NCI-H2171 (cell line): ENCODE measurements at places on chromosomes 11 and 22.

DNA sequence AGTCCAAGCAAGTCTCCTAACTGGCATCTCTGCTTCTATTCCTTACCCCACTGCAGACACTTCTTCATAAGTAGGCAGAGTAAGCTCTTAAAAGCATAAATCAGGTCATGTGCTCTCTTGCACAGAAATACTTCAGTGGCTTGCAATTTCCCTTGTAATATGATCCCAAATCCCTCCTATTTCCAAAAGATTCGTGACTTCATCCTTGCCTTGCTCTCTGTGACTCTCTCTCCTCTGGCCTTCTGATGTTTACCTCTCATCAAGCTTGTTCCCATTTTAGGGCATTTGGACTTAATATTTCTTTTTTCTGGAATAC, 37.4 kb upstream of the NCR3LG1 start:
- DNase-seq: no peak

DNA sequence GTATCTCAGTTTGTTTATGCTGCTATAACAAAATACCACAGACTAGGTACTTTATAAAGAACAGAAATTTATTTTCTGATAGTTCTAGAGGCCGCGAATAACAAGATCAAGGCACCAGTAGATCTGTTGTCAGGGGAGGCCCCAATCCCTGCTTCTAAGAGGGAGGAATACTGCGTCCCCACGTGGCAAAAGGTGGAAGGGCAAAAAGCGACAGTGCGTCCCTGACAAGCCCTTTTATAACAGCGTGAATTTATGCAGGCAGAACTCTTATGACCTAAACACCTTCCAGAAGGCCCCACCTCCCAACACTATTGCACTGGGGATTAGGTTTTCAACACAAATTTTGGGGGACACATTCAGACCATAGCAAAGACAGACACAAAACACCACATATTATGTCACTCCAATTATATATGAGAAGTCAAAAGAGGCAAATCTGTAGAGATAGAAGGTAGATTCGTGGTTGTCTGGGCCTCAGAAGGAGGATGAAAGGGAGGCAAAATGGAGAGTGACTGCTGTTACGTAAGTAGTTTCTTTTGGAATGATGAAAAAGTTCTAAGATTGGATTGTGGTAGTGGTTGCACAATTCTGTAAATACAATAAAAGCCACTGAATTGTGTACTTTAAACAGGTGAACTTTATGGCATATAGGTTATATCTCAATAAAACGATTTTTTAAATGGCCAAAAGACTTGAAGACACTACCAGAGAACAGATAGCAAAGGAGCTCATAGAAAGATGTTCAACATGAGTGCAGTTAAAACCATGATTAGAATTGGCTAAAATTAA, 30.1 kb upstream of the TNRC6B start:
- no peak for DNase-seq

DNA sequence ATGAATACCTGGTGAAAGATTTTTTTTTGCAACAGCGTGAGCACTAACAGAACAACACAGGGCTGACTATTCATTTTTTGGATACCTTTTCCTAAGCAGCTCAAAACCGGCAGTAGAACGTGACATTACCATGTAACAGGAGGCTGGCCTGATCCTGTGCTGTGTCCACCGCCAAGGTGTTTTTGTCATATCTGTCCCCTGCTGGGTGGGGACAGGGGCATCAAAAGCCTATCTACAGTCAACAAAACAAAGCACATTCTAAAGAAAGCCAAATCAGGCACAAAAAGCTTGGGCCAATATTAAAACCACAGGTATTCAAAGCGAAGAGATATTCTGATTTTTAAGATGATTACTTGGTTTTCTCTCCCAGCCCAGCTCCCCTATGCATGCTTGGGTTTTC, 151.2 kb downstream of the LRRC4C start:
- DNase-seq: no peak

GRCh38 chr11:11864803-11865202, 23.0 kb downstream of the USP47 start:
- DNase-seq: no peak

DNA sequence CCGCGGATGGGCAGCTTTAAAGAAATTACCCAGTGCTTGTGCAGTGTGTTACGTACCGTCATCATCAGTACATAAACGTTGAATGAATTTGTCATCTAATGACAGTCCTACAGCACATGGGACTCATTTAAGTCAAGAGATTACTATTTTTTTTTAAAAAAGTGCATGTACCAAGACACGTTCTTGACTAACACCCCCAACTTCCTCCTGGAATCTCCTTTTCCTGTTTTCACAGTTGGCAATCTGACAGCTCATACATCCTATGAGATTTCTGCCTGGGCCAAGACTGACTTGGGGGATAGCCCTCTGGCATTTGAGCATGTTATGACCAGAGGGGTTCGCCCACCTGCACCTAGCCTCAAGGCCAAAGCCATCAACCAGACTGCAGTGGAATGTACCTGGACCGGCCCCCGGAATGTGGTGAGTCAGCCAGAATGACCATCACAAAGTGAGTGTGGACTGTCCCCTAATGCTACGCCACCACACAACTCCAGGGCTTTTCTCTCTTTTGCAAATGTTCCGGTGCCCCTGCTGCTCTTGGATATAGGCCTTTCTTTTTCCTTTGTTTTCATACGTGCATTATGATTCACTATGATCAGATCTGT, 162.0 kb upstream of the SORL1-AS1 start:
- DNase-seq: no peak

DNA sequence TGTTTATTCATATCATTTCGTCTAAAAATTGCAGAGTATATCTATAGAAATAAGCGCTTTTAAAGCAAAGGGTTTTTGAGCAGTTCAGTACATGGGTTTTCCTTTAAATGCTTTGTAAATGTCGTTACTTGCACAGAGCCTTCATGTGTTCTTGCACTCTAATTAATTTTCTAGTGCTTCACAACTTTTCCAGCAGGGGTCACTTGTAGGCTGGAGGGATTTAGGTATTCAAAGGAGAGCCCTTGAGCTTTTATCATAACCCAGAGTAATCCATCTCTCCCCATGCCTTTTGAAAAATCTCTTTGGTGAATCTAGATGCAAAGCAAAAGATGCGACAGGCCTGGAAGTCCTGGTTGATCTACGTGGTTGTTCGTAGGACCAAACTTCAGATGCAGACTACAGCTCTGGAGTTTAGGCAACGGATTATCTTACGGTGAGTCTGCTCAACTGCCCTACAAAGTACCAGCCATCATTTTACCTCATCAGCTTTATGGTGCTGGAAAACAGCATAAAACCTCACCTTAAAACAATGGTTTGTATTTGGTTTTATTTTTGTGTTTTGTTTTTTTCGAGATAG, 60.4 kb downstream of the SFI1 start:
- DNase-seq: no peak

DNA sequence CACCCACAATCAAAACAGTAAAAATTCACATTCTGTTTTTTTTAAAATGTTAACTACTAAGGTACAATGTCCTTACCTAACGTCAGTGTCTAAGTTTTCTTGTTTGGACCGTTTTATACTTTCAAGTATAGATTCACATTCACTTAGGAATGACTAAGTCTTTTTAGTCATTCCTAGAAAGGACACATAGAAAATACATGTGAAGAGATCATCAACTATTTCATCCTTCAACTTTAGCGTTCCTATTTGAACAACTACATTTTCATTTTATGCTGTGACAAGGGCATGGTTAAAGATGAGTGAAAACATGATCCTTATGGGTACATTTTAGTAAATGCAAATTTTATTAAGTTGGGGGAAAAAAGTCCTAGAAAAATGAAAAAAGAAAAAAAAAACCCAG, 62.8 kb downstream of the DDX10 start:
- no peak for DNase-seq

DNA sequence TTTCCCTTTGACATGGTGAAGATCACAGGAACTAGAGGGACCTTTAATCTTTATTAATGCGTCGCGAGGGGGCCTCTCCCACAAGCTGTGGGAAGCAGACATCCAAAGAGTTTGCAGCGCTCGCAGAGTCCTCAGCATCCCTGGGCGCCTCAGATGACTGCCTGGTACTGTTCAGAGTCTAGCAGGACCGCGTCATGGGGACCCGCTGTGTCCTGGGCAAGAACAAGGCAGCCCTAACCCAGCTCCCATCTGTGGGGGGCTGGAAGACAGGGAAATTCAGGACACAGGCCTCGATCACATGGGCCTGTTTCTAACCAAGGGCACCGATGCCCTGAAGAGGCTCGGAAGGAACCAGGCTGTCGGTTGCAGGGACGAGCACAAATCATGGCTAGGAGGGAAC, 40.0 kb downstream of the CACNG2 start:
- no peak for DNase-seq

DNA sequence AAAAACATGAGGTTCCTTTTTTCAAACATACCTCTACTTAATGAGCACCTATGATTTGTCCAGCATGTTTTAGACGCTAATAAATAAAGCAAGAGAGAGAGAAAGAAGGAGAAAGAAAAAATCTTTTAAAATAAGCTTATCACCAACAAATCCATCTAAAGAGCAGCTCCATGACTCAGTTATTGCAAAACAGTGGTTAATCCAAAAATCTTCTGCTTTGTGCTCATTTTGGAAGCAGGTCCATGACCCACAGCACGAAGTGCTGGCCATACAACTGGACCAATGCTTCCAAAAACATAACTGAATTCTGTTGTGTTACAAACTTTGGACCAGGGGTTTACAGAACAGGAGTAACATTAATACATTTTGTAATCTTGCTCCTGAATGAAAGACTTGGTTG, 696.6 kb downstream of the KCNA4 start:
- no peak for DNase-seq

DNA sequence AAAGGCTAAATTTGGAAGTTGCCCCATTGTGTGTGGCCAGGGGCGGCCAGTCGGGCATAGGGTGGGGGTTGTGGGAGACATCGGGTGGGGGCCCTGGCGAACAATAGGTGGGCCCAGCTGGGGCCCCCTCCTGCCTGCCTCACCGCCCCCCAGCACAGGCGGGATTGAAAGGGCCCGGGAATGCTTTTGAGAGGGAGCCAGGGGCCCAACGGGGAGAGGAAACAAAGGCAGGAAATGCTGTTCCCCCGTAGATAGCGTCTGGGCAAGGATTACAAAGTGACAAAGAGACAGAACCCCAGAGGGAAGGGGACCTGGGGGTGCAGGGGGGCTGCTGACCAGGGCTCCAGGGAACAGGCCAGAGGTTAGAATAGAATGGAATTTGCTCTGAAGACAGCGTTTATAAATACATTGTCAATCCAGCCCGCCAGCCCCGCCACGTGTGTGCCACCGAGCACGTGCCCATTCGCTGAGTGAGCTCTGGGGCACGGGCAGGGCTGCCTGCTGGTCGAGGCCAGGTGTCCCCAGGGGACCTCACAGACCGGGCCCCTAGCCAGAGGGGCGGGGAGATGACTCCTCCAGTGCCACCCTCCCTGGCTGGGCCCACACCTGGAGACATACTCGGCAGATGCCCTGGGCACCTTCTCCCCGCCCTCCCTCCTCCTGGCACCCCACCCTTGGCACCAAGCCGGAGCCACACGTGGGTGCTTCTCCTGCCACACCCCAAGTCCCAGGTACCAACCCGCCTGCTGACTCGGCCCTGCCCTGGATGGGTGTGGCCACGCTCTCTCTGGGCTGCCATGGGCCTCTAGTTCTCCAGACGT, 9.7 kb downstream of the PDGFB start:
- DNase-seq: peak; percentile 92

- DNase-seq: no peak
Observed at GRCh38 chr11:70167723-70168404, 35.2 kb upstream of the FADD start.

- no peak for DNase-seq
Observed at GRCh38 chr11:61448552-61448927, 18.6 kb downstream of the SDHAF2 start.

DNA sequence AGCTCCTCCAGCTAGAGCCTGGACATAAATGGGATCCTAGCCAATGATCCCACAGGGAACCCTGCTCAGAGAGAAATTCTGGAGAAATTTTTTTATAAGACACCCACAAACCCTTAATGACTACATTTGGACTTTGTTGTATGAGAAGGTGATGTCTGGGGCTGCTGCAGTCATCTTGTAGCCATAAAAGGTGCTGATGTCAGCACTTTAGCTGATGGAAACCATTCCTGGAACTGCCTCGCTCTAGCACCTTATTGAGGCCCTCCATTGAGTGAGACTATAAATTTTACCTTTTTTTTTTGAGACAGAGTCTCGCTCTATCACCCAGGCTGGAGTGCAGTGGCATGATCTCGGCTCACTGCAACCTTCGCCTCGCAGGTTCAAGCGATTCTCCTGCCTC, 610.7 kb downstream of the OPCML start:
- no peak for DNase-seq

- DNase-seq: no peak
Observed at GRCh38 chr11:70912226-70912840, 340.0 kb downstream of the SHANK2 start.

GRCh38 chr11:70522593-70523311, 124.4 kb downstream of the CTTN start:
- no peak for DNase-seq

GRCh38 chr11:94494126-94494680, 419 bp downstream of the ANKRD49 start:
- DNase-seq: no peak

GRCh38 chr11:124586238-124586860, 16.6 kb downstream of the OR8A1 start:
- peak; percentile 7 for DNase-seq

- peak; percentile 34 for DNase-seq
Observed at GRCh38 chr11:4626207-4627099, 10.8 kb upstream of the OR51D1 start.

GRCh38 chr11:104588446-104588845, 309.8 kb downstream of the CASP12 start:
- no peak for DNase-seq

GRCh38 chr11:70487756-70488155, 89.4 kb downstream of the CTTN start:
- no peak for DNase-seq

DNA sequence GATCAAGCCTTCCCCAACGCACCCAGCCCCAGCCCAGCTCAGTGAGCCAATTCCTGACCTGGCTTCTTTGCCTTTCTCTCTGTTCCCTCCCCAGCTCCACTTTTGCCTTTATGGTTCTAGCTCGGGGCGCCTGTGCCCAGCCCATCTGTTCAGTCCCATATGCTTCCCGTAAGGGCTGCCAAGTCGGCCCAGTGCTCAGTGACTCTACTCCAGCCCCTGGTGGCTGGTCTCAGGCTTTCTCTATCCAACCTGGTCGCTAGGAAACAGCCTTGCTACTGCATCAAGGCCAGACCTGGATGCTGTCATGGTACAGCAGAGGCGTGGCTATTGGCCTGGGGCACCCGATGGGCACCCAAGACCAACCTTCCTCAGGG, 178.0 kb downstream of the DSCAML1 start:
- peak; percentile 82 for DNase-seq

GRCh38 chr11:8056810-8057463, 24.1 kb upstream of the TUB start:
- no peak for DNase-seq

DNA sequence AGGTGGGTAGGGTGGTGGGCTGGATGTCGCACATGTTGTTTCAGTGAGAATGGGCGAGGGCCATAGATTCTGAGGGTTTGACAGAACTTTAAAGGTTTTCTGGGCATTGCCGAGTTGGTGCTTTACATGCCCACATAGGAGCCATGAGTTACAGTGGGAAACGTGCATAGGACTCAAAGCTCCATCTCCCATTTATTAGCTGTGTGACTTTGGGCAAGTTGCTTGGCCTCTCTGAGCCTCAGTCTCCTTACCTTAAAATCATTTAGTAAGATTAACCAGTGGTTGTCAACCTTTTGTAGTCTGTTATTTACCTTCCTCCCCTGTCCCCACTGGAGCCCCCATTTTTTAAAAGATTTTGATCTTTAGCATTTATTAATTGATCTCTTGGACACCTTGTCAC, 67.4 kb downstream of the SYT13 start:
- DNase-seq: no peak

GRCh38 chr11:83272627-83273026, 13.5 kb downstream of the CCDC90B start:
- no peak for DNase-seq

GRCh38 chr22:26643418-26644100, 13.8 kb upstream of the MIAT start:
- no peak for DNase-seq
